A375 (cell line): ENCODE measurements at places on chromosomes 4 and X. TPM values are rescaled to one million over a fixed set of nuclear protein-coding genes. Genes with fewer than 3 reads are reported as not detected.

The GPR143 gene
- total RNA-seq: 0.08 TPM in 1 of 2 replicates, not detected in the other

The TLR7 gene
- not detected in 2 replicates for total RNA-seq

The RS1 gene
- total RNA-seq: not detected in 2 replicates

The BEND2 gene
- not detected in 2 replicates for total RNA-seq

The CPZ gene
- 0.16 TPM in 1 of 2 replicates, not detected in the other for total RNA-seq

The TMPRSS11A gene
- total RNA-seq: 0.30 TPM in 1 of 2 replicates, not detected in the other

The CCSER1 gene
- 3.2 and 3.9 TPM in 2 replicates for total RNA-seq

The ZFX gene
- 24.4 and 28.5 TPM in 2 replicates for total RNA-seq

The ASB9 gene
- total RNA-seq: 20.6 and 25.1 TPM in 2 replicates

The GAGE1 gene
- 29.5 and 37.1 TPM in 2 replicates for total RNA-seq

The CTAG1B gene
- 22.1 and 66.2 TPM in 2 replicates for total RNA-seq

The ATP1B4 gene
- total RNA-seq: not detected in 2 replicates

The RAI2 gene
- total RNA-seq: not detected in 2 replicates

The TKTL2 gene
- total RNA-seq: not detected in 2 replicates

The AFP gene
- total RNA-seq: not detected in 2 replicates

The DCAF4L1 gene
- 0.79 and 1.1 TPM in 2 replicates for total RNA-seq

The FAM47A gene
- not detected in 2 replicates for total RNA-seq

The GPR82 gene
- total RNA-seq: not detected in 2 replicates

The CRMP1 gene
- total RNA-seq: 1.4 and 1.9 TPM in 2 replicates

The LRIT3 gene
- 0.13 TPM in 1 of 2 replicates, not detected in the other for total RNA-seq

The TRPC5OS gene
- not detected in 2 replicates for total RNA-seq

The PCDH19 gene
- under 0.01 TPM in 1 of 2 replicates, not detected in the other for total RNA-seq

The KLF8 gene
- not detected in 2 replicates for total RNA-seq

The SCML2 gene
- total RNA-seq: 5.2 and 5.7 TPM in 2 replicates

The HSFX4 gene
- total RNA-seq: not detected in 2 replicates

The CSN1S1 gene
- total RNA-seq: not detected in 2 replicates

The LNX1 gene
- total RNA-seq: 3.2 and 3.4 TPM in 2 replicates

The FRAS1 gene
- 0.85 and 1.4 TPM in 2 replicates for total RNA-seq

The SGMS2 gene
- total RNA-seq: 23.2 and 25.6 TPM in 2 replicates

The FATE1 gene
- total RNA-seq: not detected in 2 replicates

The LRAT gene
- total RNA-seq: 6.7 and 9.3 TPM in 2 replicates
